ENCODE measurements at places on chromosomes 7 and 10.

- DNase-seq, result no peak
These were observed 141.2 kb downstream of the MLLT10 start for GRCh38 chr10:21675157-21675796.

- DNase-seq, result no peak
These were observed 11.5 kb downstream of the SGPL1 start for GRCh38 chr10:70827086-70827757.

- peak; percentile 73 for DNase-seq
These were observed 4.1 kb downstream of the MBLAC1 start for GRCh38 chr7:100130608-100131453.

DNA sequence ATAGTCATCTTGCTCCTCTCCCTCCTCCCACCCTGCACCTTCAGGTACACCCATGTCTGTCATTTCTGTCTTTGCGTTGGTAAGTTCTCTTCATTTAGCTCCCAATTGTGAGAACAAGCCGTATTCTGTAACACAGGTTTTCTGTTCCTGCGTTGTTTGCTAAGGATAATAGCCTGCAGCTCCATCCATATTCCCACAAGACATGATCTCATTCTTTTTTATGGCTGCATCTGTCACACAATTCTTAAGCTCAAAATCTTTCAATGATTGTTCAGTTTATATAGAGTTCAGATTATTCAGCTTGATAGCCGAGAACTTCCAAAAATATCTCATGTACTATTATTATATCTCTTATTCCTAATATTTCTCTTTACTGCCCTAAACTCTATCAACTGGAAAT, 16.0 kb upstream of the TMEM168 start:
- DNase-seq, result no peak

DNA sequence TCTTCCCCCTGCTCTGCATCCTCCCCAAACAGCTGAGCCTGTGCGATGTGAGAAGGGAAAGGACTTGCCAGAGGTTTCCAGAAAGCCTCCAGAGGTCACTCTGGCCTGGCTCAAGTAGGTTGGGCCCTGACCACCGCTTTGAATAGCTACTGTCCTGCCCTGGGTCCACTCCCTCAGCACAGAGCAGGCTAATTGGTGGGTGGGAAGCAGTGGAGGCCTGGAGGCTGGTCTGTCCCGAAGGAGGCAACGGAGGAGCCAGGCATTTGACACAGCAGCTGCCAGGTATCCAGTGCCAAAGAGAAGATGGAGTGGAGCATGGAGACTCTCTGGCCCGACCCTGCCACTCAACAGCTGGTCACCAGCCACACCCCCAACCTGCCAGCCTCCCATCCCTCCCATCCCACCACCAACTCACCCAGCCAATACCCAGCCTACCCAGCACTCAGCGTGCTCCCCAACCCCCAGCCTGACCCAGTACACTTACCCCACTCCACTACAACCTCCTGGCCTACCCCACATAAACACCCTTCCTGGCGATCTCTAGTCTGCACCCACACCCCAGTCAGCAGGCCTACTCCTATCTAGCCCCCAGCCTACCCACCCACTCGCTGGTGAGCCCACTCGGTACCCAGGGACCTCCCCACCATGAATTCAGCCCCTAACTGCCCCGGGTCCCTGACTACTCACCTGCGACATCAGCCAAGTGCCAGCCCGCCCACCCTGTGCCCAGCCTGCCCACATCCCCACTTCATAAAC, 64.6 kb upstream of the COL13A1 start:
- DNase-seq, result no peak

- DNase-seq, result peak; percentile 21
These were observed 657 bp downstream of the HACD1 start for GRCh38 chr10:17616403-17617030.

DNA sequence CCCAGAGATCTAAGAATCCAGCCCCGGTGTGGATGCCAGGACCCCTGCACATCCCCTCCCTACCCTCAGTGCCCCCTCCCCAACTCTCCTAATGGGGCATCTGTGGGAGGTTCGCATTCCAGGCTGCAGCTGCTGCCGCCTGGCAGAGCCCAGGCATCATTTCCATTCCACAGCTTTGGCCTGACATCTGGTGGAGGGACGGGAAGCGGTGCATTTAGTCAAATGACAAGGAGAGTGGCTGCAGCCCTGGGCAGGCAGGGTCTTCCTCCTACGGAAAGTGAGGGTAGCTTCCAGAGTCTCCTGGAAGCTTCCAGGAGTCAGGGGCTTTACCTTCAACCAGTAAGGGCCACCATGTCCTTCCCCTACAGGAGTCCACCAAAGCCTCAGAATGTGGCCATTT, 30.8 kb downstream of the PRLHR start:
- DNase-seq, result no peak

DNA sequence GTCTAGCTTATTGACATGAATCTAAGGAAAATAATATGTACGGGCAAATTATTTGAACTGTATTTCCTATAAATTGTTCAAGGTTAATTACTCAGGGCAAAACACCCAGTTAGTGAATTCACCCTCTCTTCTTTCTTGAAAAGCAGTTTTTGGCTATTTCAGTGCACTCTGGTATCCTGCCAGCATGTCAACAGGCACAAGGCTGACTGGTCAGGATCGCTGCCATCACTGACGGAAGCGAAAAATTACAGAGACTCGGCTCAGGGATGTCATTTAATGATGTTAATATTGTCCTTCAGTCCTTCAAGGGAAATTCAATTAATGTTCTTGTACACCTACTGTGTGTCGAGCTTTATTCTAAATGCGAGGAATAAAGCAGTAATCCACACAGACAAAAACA, 28.3 kb upstream of the OLAH start:
- no peak for DNase-seq

GRCh38 chr10:77279207-77279606, 358.4 kb downstream of the KCNMA1 start:
- no peak for DNase-seq

- DNase-seq, result no peak
These were observed 169.0 kb upstream of the PRKCQ start for GRCh38 chr10:6748981-6749635.

GRCh38 chr10:75498884-75499350, 67.5 kb downstream of the LRMDA start:
- no peak for DNase-seq

- no peak for DNase-seq
These were observed 150.2 kb upstream of the CDK1 start for GRCh38 chr10:60627778-60628748.

DNA sequence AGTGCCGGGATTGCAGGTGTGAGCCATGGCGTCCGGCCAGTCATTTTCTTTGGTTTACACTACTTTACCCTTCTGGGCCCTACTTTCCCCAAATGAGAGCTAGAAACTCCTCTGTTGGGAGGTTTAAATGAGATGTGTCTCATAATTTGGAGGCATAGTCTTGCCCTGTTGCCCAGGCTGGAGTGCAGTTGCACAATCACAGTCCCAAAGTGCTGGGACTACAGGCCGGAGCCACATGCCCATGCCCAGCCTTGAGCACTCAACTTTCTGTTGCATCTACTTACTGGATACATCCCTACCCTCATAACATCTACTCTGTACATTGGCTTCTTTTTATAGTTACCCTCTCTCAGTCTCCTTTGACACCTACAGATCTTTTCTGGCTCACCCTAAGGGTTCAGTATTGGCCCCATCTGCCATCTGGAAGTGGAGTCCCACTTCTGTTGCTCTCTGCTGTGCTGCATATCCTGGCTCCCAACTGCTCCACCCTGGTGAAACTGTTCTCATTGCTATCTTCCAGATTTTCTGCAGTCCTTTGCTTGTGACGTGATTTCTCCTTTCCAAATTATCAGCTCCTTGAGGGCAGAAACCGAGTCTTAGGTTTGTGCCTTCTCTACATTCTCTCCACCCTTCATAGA, 8.4 kb downstream of the EIF4H start:
- no peak for DNase-seq

GRCh38 chr10:68158031-68158430, 48.7 kb downstream of the MYPN start:
- no peak for DNase-seq

- DNase-seq, result no peak
These were observed 266.5 kb upstream of the NPY start for GRCh38 chr7:24017519-24017918.

GRCh38 chr7:83806538-83806937, 157.6 kb upstream of the SEMA3E start:
- no peak for DNase-seq

DNA sequence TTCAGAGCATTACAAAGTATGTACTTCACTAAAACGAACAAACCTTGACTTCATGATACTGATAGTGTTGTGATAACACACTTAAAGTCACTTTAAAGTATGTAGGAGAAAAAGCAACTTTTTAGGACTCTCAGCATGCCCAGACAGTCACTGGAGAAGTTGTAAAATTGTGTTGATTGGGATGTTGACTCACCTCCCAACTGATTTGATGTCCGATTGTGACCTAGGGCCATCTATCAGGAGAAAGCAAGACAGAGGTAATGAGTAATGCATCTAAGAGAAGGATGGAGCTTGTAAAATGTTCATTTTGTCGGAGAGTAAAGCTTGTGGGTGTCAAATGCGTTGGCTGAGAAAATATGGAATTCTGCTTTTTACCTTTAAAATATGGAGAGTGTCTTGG, 135.4 kb upstream of the SEMA3D start:
- no peak for DNase-seq

DNA sequence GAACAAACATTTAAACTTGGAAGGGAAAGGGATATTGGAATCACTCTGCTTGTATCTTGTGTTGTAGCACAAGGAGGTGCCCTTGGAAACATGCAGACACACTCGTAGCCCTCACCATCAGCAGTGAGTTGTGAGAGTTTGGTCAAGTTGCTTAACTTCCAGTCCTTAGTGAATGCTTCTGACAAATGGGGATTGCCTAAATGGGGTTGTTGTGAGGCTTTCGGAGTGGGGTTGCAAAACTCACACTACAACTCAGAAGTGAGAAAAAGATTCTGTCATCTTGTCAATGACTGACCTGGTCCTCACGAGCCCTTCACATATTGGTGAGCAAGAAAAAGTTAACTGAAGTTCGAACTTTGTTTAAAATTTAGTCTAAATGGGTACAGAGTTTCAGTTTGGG, 29.0 kb upstream of the GSDME start:
- no peak for DNase-seq

DNA sequence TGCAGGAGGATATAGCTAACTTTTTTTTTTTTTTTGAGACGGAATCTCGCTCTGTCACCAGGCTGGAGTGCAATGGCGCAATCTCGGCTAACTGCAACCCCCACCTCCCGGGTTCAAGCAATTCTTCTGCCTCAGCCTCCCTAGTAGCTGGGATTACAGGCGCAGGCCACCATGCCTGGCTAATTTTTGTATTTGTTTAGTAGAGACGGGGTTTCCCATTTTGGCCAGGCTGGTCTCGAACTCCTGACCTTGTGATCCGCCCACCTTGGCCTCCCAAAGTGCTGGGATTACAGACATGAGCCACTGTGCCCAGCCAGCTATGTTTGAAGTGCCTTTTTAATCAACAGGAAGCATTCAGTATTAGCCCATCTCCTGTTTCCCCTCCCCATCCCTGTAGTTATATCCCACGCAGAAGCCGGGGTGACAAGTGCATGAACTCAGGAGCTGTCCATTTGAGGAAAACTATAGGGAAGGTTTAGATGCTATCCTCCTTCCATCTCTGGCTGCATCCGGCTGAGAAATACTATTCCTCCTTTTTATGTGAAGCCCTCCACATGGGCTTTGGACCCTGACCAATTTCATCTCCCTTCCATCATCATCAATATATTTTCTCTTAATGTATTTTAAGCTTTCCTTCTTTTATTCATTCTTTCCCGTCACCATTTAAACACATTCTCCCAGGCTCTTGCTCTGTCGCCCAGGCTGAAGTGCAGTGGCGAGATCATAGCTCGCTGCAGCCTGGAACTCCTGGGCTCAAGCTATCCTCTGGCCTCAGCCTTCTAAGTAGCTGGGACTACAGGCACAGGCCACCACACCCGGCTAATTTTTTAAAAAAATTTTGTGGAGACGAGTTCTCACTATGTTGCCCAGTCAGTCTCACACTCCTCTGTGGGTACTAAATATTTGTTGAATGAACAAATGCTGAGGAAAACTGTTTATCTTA, 1.3 kb upstream of the POT1 start:
- DNase-seq, result no peak

- DNase-seq, result no peak
These were observed 321.6 kb downstream of the TNS3 start for GRCh38 chr7:47260270-47260669.

GRCh38 chr7:33425929-33426678, 296.7 kb downstream of the BBS9 start:
- DNase-seq, result no peak

DNA sequence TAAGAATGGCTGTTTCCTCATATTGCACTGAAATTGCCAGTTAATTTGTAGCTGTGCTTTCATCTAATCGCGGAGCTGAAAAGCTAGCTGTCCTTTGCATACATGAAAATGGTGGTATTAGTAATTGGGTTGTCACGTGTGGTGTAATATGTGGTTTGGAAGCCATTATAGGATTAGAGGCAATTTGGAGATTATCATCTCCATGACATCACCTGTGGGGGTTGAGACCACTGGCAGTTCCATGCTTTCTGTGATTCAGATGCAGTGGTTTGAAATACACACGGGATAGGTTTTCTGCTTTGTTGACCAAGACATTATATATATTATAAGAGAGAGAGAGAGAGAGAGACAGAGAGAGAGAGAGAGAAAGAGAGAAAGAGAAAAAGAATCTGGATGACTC, 180.8 kb downstream of the RAB11FIP2 start:
- no peak for DNase-seq

DNA sequence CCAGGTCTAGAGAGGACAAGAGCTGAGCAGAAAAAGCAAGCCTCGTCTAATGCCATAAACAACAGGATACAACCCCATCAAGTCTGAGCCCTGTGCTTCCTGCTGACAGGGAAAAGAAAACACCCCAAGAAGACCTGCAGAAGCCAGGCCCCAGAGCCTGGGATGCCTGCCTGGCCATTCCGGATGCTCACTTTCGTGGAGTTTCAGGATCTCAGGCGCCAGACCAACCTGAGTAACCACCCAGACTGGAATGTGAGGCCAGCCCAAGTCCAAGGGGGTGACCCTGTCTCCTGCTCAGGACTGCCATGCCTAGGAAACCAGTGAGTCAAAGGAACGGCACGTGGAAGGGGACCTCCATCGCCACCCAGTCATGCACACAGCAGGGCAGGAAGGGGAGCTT, 74.3 kb downstream of the PLXNA4 start:
- no peak for DNase-seq

- no peak for DNase-seq
These were observed 16.0 kb downstream of the GIMAP8 start for GRCh38 chr7:150466477-150466876.

GRCh38 chr7:74226633-74227032, 16.8 kb downstream of the LAT2 start:
- no peak for DNase-seq

DNA sequence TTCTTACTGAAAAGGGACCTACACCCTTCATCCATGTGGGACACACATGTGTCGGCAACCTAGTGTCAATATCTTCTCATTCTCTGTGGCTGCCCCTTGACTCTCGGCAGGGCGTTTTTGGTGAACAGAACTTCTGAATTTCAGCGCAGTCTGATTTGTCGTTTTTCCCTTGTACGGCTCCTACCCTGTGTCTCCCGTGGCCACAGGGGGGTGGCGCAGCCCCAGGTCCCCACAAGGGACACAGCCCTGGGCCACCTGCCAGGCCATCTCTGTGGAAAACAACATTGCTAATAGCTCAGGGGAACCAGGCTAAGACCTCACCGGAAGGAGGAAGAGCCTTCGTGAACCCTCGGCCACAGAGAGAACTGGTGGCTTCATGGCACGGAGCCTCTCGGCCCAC, 53.1 kb upstream of the NKX6-2 start:
- no peak for DNase-seq

GRCh38 chr7:4711634-4712033, 29.5 kb downstream of the FOXK1 start:
- no peak for DNase-seq
